ENCODE measurements at places on chromosomes 1 and 21.

GRCh38 chr1:208928349-208929010, 655.0 kb upstream of the CAMK1G start:
- DNase-seq: no peak

DNA sequence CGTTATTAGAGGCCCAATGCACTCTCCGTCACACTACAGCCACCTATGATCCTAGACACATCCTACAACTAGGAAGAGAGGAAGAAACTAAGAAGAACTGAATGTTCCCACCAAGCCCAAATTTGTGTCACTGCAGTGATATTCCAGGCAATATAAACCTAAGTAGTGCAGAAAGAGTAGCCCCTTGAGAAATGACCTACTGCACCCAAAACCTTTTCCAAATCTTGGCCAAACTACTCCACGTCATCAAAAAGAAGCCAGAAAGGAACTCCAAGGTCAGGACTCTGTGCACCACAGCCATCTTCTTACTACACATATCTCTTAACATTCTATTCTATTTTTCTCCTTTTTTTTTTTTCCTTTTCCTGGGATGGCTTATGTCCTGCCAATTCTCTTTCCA, 60.2 kb downstream of the ADAMTS1 start:
- no peak for DNase-seq

DNA sequence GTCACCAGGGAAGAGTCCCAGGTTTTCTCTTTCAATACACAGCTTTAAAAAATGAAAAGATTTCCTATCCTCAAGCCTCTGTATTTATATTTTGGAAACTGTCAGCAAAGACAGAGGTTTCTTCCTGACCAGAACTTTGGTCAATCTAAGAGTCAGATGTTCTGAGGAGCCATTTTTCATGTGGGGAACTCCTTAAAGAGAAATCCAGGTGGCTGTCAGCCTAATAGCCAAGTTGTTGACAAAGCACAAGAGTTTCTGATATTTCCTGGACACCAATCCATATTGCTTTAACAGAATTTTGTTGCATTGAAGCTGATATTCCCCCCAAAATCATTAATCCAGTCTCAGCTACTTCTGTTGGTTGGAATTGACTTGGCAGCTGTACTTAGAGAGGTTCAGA, 318.6 kb upstream of the NFIA start:
- DNase-seq: no peak

DNA sequence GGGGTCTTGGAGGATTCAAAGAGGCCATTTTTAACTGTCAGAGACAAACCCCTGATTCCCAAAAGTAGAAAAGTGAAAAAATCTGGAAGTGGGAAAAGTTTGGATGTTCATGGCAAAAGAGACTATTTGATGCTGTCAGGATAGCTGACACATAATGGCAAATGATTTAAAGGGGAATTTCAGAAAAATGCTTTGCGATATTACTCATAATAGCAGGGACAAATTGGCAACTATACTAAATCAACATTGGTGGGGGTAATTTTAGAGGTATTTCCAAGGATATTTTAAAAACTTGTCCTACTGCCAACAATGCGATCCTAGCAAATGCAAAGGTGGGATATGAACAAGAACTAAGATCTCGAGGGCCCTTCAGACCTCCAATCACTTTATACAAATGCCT, 5.3 kb upstream of the GSTM4 start:
- no peak for DNase-seq

- no peak for DNase-seq
Observed at GRCh38 chr1:92317836-92318493, 19.1 kb downstream of the RPAP2 start.

- DNase-seq: no peak
Observed at GRCh38 chr1:211920141-211920572, 89.6 kb upstream of the LPGAT1 start.

GRCh38 chr1:193270996-193271395, 84.6 kb upstream of the B3GALT2 start:
- no peak for DNase-seq

DNA sequence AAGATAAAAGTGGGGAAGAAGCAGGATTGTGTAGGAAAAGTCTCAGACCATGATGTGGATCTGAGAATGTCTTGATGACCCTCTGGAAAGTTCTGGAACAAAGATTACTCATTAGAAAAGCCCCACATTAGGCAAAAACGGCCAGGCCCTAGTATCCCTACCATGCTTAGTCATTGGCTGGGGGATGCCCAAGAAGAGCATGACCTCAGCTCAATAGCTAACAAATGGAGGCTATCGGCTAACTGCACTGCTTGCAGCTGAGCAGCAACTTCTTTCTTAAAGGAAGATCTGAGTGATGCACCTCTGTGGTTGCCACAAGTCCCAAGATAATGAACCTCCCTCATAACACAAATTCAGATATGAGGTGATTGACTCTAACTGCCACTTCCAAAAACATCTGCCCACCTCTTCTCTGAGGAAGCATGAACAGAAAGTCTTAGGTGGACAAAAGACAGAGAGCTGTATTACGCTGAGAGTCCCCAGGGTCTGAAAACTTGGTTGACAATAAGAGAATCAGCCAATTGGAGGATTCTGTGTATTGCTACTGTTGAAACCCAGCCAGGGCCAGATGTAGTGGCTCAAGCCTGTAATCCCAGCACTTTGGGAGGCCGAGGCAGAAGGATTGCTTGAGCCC, 64.6 kb upstream of the AK4 start:
- no peak for DNase-seq

DNA sequence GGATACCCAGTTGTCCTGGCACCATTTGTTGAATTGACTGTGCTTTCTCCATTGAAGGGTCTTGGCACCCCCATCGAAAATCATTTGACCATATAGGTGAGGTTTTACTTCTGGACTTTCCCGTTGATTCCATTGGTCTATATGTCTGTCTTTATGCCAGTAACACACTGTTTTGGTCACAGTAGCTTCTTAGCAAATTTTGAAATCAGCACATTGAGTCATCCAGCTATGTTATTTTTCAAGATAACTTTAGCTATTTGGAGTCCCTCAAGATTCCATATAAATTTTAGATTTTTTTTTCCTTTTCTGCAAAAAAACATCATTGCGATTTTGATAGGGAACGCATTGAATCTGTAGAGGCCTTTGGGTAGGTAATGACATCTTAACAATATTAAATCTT, 235.6 kb downstream of the SMYD3 start:
- no peak for DNase-seq

DNA sequence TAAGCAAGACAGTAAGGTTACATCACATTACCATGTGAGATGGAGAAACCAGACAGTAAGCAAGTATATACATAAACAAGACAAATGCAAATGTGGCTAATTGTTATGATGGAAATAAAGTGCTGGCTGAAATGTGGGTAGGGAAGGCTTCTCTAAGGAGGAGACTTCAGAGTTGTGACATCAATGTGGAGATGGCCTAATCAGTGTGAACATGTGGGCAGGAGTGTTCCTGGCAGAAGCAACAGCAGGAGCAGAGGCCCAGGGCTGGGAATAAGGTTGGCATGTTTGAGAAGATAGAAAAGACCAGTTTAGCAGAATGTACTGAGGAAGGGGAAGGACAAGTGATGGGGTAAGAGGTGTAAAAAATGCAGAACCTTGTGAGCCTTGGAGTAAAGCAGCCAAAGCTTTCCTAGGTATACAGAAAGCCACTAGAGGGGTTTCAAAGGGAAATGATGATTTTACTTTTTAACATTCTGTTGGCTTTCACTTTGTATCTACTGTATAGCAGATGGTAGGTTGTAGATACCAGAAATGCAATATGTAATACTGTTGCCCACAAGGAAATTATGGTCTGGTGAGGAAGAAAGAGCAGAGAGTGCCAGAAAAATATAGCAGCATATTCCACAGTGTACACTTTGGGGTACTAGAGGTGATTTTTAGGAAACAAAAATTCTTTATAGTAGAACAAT, 197.4 kb downstream of the FGGY start:
- no peak for DNase-seq

GRCh38 chr1:114517348-114517747, 6.3 kb upstream of the TRIM33 start:
- DNase-seq: no peak

DNA sequence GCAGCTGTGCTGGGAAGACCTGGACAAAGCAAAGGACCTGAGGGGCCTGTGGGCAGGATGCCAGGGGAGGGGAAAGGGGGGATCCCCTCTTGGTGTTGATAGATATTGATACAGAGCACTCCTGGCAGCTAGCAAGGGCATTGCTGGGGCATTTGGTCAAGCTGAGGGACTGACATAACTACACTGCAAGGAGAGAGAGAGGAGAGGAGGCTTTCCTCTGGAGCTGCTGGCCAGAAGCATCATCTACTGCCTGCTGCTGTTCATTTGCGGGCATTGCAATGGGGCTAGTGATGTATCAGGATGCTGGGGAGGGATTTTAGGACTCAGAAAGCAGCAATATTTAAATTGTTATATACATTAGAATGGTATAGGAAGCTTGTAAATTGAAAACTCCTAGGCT, 142.0 kb downstream of the ZNF648 start:
- no peak for DNase-seq

DNA sequence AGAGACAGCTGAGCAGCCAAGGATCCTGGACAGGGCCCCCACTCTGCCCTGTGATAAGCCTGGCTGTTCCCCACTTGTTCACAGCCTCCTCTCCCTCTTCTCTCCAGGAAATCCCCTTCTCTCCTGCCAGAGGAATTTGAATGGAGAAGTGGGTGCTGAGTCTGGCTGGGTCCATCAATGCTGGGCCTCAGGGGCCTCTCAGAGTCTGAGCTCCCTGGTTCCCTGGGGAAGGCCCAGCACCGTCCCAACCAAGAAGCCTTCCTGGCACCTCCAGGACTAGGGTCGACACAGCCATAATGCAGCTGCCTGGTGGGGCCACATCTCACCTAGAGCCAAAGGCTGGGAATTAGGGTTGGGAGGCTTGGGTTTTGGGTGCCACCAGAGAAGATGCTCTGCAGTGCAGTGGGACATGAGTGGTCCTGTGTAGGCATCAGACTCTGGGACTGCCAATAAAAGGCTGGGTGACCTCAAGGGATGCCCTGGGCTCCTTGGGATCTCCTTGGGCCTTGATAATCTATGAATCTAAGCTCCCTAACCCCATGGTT, 2.5 kb downstream of the MYBPH start:
- no peak for DNase-seq

- no peak for DNase-seq
Observed at GRCh38 chr1:156874572-156875340, 14.1 kb downstream of the NTRK1 start.

DNA sequence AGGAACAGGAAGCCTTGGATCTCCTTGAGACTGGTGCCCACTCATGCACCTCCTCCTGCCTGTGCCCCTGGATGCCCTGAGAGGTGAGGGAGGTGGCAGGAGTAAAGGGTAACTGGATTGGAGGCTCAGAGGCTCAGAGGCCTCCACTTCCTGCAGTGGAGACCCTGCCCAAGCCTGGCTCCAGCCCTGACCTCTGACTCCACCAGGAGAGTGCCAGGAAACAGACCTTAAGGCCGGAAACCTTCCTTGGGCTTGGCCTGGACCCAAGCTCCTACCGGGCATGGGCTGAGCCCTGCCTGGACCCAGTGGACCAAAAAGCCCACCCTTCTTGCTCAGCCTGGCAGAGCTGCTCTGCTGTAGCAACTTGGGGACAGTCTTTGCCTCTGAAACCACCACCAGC, 15.0 kb upstream of the CELA3B start:
- no peak for DNase-seq

- no peak for DNase-seq
Observed at GRCh38 chr1:87930796-87931195, 602.1 kb downstream of the LMO4 start.

GRCh38 chr1:173095632-173096031, 44.9 kb upstream of the TNFSF18 start:
- DNase-seq: no peak

GRCh38 chr1:185539277-185539943, 194.8 kb upstream of the HMCN1 start:
- DNase-seq: no peak

DNA sequence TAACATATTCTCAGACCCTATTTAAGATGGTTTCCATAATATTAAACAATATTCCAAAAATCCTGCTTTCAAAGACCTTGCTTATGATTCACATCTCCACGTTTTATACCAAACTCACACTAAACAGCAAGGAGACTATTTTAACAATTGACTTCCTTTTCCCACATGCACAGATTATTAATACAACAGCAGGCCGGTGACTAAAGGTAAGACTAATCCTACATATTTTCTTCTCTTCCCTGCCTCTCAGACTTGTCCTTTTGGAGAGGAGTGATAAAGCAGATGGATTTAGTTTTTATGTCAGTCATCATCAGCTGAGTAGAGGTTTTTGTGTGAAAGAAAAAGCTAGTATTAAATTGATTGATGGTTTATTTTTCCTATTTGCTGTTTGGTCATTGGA, 400.6 kb downstream of the NTNG1 start:
- no peak for DNase-seq

GRCh38 chr1:47711848-47712492, 274.1 kb downstream of the FOXD2 start:
- DNase-seq: no peak

GRCh38 chr1:81731989-81732388, 68.7 kb upstream of the ADGRL2 start:
- DNase-seq: no peak

- no peak for DNase-seq
Observed at GRCh38 chr1:67476906-67477305, 46.7 kb upstream of the SERBP1 start.

DNA sequence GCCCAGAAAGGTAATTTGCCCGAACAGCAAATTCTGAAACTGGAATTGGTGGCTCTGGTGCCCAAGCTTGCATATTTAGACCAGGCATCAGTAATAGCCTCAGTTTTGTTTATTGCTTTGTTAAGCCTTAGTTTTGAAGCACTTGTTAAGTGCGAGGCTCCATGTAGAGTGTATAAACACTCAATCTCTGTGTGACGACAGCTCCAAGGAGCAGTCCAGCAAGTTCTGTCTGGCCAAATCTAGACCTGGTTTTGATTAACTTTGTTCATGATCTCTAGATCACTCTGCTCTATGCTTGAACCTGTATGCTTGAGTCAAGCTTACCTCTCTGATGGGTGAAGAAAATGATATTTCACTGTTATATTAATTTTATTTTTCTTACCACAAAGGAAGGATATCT, 37.4 kb downstream of the DOP1B start:
- DNase-seq: no peak

DNA sequence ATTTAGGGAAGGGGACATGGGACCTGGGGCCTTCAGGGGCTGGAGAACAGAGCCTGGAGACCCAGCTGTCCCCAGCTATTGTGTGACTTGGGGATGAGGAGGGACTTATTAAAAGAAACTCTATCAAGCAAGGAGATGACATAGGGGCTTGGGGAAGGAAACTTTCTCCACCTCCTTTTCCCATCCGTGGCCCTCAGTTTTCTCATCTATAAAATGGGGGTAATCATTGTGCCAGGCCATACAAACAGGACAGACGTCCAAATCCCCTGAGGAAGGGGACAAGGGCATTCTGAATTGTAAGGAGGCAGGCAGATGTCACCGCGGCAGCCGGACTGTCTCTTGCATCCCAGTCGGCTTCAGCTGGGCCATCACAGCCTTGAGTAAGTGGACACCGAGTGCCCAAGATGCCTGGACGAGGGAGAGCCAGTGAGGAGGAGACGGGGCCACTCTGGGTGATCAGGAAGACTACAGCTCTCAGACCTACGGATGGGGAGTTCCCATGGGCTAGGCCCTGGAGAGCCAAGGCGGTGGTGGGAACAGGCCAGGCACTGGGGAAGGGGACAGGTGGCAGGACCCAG, 1.9 kb downstream of the FBXO2 start:
- DNase-seq: no peak

- DNase-seq: no peak
Observed at GRCh38 chr1:229075217-229075616, 195.7 kb upstream of the RAB4A start.

- DNase-seq: no peak
Observed at GRCh38 chr1:184827600-184828368, 73.1 kb upstream of the EDEM3 start.

GRCh38 chr1:165890684-165891083, 63.3 kb downstream of the UCK2 start:
- DNase-seq: no peak

- DNase-seq: no peak
Observed at GRCh38 chr1:207861442-207862177, 49.3 kb downstream of the CD34 start.
